ENCODE measurements at places on chromosomes 6 and 20. TPM values are rescaled to one million over a fixed set of nuclear protein-coding genes. Genes with fewer than 3 reads are reported as not detected.

The NRSN1 gene
- not detected for polyA plus RNA-seq

The TUBB2B gene
- polyA plus RNA-seq, result 4.3 TPM

The SLC29A1 gene
- polyA plus RNA-seq, result 38.3 TPM

The ADTRP gene
- polyA plus RNA-seq, result 0.82 TPM

The FRS3 gene
- 16.2 TPM for polyA plus RNA-seq

The OR2B6 gene
- polyA plus RNA-seq, result not detected

All from aorta (tissue), 5 donors.